ENCODE measurements at places on chromosomes 5 and 9.

DNA sequence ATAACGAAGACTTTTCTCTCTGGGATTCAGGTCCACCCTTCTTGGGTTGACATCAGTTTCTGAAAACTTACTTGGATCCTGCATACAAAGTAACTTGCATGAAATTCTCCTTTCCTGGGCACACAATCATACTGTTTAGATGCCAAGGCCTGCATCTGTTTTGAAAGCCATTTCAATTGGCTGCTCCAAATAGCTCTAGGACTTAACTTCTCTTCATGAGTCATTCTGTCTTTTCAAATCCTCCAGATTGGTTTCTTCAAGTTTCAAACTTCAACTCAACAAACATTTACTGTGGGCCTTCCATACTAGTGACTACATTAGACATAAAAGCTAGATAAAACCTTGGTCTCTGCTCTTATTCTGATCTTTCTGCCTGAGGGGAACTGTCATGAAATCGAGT, 54.8 kb upstream of the HMHB1 start:
- DNase-seq, result no peak

- DNase-seq, result no peak
These were observed 32.5 kb downstream of the TENT4A start for GRCh38 chr5:6745706-6746222.

GRCh38 chr5:130541617-130542221, 623.3 kb downstream of the HINT1 start:
- no peak for DNase-seq

- no peak for DNase-seq
These were observed 8.0 kb upstream of the WHRN start for GRCh38 chr9:114513055-114513958.

GRCh38 chr9:35163413-35163812, 1.6 kb downstream of the UNC13B start:
- DNase-seq, result no peak

DNA sequence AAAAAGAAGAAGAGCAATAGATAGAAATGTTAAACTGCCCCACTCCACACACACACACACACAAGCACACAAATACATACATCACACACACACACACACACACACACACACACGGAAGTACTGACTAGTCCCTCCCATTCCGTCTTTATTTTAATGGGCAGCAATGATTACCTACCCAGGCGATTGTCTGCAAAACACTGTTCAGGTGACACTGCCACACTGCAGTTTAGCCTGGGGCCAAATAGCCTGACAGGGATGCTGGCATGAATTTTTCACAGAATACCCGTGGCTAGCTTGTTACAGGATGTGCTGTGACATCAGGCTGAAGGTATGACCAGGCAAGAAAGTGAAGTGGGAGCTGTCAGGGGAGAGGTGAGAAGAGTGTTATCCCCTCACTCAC, 86.9 kb downstream of the FRMD3 start:
- no peak for DNase-seq

- DNase-seq, result no peak
These were observed 38.7 kb downstream of the NLN start for GRCh38 chr5:65760504-65761275.

DNA sequence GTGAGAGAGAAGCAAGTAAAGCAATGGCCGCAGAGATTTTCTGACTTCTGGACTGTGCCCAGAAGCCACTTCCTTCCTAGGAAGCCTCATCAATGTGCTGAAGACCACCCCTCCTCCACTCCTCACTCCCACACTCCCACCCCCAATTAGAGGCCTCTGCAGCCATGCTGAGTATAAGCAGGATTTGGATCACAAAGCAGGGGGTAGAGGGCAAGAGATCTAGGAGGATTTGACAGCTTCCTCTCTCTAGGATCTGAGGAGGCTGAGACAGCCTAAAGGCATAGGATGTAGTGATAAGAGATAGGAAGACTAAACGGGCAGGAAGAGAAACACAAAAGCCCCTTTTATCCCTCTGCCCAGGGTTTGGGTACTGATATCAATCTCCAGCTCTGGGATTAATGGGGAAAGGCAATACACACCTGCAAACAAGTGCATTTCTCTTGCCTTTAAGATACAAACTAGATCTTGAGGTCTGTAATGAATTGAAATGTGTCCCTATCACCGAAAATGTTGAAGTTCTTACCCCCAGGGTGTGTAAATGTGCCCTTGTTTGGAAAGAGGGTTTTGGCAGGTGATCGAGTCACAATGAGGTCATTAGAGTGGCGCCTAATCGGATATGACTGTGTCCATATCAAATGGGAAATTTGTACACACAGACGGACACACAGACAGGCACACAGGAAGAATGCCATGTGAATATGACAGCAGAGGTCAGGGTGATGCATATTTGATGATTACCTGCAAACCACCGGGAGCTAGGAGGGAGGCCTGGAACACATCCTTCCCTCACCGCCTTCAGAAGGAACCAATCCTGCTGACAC, 28.5 kb downstream of the KCNV2 start:
- no peak for DNase-seq

GRCh38 chr5:180013678-180014077, 57.9 kb downstream of the RNF130 start:
- DNase-seq, result no peak

DNA sequence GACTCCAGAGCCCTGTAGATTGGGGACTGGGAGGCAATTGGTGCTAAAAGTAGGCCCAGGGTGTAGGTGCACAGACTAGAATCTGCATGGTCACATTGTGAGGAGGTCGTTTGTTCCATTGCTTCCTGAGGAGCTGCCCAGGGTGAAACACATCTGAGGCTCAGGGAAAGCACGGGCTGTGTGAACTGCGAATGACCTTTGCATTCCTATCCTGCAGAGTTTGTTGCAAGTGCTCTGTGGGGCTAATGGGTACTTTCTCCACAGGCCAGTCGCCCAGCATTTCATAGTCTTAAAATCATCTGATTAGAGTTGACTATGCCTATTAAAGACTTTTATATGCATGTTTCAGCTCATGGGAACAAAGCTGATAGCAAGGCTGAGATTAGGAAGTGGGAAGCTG, 14.4 kb upstream of the SLC46A2 start:
- no peak for DNase-seq

GRCh38 chr5:16787278-16787677, 148.8 kb downstream of the MYO10 start:
- DNase-seq, result no peak

DNA sequence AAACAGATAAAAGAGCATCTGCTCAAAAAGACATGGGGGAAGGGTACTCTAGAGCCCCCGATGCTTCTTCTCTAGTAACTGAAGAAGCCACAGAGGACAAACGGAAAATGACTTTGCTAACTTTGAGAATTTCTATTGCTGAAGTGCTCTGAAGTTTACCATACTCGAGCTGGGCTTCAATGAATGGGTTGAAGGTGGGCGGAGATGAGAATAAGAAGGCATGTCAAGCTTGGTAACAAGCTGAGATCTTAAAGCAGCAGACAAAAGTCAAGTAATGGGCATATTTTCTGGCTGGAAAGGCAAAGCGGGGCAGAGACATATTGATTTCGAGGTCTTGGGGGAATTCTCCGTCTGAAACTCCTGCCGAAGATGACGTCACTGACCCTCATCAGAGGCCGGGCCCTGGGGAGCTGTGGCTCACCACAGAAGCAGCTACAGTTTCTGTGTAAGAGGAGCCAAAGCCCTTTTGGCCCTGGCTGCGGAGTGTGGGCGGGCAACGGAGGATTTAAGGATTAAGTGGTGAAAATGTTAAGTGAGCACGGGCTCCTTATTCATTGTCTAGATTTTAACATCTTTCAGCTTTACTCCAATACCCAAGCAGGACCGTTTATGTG, 115.8 kb upstream of the SLIT3 start:
- DNase-seq, result no peak

- no peak for DNase-seq
These were observed 9.2 kb downstream of the ENC1 start for GRCh38 chr5:74631081-74631953.

GRCh38 chr9:75131700-75132099, 43.4 kb downstream of the OSTF1 start:
- DNase-seq, result no peak

DNA sequence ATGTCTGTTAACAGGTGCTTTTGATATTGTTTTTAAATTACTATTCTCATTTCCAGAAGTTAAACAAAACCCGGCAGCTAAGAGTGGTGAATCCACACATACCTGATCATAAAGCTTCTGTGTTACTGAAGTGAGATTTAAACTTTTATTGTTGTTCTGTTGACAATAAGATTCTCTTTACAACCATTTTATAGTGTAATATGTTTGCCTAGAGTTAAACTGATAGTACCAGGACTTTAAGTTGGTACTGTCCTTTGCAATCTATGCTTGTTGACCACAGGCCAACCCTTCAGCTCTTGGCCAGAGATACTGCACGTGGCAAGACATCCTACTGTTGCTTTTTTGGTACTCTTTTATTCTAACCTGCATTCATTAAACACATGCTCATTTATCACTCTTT, 806.2 kb downstream of the MTRR start:
- no peak for DNase-seq

DNA sequence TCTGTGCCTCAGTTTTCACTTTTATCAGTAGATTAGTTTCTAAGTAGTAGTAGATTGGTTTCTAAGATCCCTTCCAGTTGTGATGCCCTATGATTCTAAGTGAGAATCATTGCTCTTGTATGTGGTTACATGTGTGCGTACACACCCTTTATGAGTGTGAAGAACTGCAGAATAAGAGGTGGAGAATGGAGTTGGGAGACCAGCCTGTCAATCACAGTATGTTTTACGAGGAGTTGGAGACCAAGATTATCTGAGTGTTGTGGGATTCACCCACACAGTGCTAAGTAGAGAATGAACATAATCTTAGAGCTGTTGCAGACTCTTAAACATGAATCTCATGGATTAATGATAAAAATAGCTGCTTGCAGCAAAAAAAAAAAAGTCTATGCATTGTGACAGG, 37.6 kb downstream of the KIF24 start:
- no peak for DNase-seq
